ENCODE measurements at places on chromosomes 16 and 17. TPM values are rescaled to one million over a fixed set of nuclear protein-coding genes. Genes with fewer than 3 reads are reported as not detected.

The TPSD1 gene
- not detected for total RNA-seq

The TMEM114 gene
- not detected for total RNA-seq

The NME4 gene
- total RNA-seq: 27.6 TPM

The LDHD gene
- 0.35 TPM for total RNA-seq

The KRT20 gene
- not detected for total RNA-seq

The HOXB8 gene
- not detected for total RNA-seq

The CRHR1 gene
- total RNA-seq: not detected

The DRC3 gene
- 0.43 TPM for total RNA-seq

The CSH1 gene
- total RNA-seq: not detected

The NXPH3 gene
- total RNA-seq: 1.2 TPM

The GRAP gene
- 9.7 TPM for total RNA-seq

The PYY gene
- total RNA-seq: not detected

The RAP1GAP2 gene
- 0.50 TPM for total RNA-seq

The RBFOX1 gene
- total RNA-seq: not detected

DNA sequence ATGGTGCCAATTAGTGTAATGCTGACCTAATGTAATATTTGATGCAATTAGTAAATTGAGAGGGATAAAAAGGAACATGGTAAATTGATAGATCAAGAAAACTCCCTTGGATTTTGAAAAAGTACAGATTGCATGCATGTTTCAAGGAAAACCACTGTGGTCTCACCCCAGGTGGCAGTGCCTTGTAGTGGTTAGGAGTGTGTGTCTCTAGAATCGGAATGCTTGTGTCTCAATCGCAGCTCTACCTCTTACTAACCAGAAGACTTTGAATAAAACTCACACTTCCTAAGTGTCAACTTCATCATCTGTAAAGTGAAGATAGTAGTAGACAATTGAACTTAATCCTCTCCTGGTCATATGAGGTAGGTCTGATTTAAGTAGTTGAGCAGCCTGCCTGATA is 128.9 kb upstream of the GOT2 start:
- no peak for DNase-seq
- no peaks in the 10 kb centered on the region for H3K36me3 ChIP-seq
- no peaks in the 10 kb centered on the region for H3K4me1 ChIP-seq
- H3K27ac ChIP-seq: no peak overlapping the region
- H3K27me3 ChIP-seq: peaks cover 16% of the 10 kb centered on the region
- no peak overlapping the region for H3K4me3 ChIP-seq

GRCh38 chr17:77640252-77640651 is 318.3 kb upstream of the TNRC6C start:
- H3K27me3 ChIP-seq: peaks cover 30% of the 10 kb centered on the region
- H3K36me3 ChIP-seq: no peaks in the 10 kb centered on the region
- H3K27ac ChIP-seq: no peak overlapping the region

DNA sequence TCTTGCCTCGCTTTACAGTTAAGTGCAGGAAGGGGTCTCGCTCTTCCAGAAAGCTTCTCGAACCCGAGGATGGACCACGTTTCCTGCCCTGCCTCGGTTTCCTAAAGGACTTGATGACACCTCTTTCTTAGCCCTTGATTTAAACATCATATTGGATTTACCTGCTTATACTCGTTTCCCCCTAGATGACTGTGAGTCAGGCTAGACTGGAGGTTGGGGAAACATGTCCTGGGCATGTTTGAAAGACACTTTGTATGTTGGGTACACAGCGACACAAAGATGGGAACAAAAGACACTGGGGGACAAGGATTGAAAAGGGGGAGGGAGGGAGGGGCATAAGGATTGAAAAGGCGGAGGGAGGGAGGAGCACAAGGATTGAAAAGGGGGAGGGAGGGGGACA is 30.0 kb downstream of the SDK2 start:
- H3K4me3 ChIP-seq: no peak overlapping the region
- no peaks in the 10 kb centered on the region for H3K36me3 ChIP-seq
- no peak for DNase-seq
- H3K4me1 ChIP-seq: no peaks in the 10 kb centered on the region
- no peaks in the 10 kb centered on the region for H3K27me3 ChIP-seq
- no peak overlapping the region for H3K27ac ChIP-seq

GRCh38 chr17:80364091-80364691 is 50.8 kb upstream of the ENDOV start:
- DNase-seq: no peak
- H3K4me3 ChIP-seq: no peak overlapping the region
- H3K27ac ChIP-seq: peak overlapping the region; percentile 48
- H3K4me1 ChIP-seq: no peaks in the 10 kb centered on the region
- no peaks in the 10 kb centered on the region for H3K27me3 ChIP-seq
- H3K36me3 ChIP-seq: peaks cover 58% of the 10 kb centered on the region

GRCh38 chr17:82959242-82959930 is 119.6 kb upstream of the ZNF750 start:
- peaks cover 8% of the 10 kb centered on the region for H3K4me1 ChIP-seq
- H3K27me3 ChIP-seq: no peaks in the 10 kb centered on the region
- H3K36me3 ChIP-seq: peaks cover 15% of the 10 kb centered on the region
- DNase-seq: no peak
- no peak overlapping the region for H3K4me3 ChIP-seq
- no peak overlapping the region for H3K27ac ChIP-seq

DNA sequence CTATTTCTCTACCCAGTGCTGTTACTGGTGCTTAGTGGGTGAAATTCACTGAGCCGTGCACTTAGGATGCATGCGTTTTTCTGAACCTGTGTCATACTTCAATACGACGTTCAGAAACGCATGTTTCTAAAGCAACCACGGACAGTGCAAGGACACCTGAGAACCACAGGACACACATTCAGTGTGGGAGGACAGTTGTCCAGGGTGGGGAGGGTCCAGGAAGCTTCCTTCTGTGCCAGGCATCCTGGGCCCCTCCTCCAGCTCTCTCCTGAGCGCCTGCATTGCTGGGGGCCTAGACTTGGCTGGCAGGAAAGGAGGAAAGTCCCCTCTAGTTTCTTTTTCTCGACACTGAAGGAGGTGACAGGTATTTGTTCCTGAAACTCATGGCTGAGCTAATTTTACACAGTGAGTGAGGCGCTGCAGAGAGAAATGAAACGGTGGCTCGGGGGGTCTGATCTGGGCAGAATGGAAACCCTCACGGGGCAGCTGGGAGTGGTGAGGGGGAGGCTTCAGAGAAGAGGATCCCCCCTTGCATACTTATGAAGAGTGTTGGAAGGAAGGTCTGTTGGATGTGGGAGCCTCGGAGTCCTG is 89.9 kb downstream of the IRF8 start:
- H3K4me1 ChIP-seq: peaks cover 74% of the 10 kb centered on the region
- peak overlapping the region; percentile 81 for H3K4me3 ChIP-seq
- peaks cover 8% of the 10 kb centered on the region for H3K27me3 ChIP-seq
- peak; percentile 42 for DNase-seq
- H3K36me3 ChIP-seq: no peaks in the 10 kb centered on the region

DNA sequence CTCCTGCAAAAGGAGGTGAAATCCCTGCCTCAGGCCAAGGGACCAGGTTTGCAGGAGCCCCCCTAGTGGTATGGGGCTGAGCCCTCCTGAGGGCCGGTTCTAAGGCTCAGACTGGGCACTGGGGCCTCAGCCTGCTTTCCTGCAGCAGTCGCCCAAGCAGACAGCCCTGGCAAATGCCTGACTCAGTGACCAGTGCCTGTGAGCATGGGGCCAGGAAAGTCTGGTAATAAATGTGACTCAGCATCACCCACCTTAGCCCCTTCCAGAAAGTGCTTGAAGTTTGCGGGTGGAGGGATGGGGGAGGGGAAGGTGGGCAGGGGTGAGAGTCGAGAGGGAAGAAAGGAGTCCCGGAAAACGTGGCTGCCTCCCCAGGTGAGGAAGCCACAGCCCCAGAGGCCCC is 2.1 kb downstream of the MC1R start:
- H3K36me3 ChIP-seq: no peaks in the 10 kb centered on the region
- peak overlapping the region; percentile 84 for H3K4me3 ChIP-seq
- DNase-seq: no peak

DNA sequence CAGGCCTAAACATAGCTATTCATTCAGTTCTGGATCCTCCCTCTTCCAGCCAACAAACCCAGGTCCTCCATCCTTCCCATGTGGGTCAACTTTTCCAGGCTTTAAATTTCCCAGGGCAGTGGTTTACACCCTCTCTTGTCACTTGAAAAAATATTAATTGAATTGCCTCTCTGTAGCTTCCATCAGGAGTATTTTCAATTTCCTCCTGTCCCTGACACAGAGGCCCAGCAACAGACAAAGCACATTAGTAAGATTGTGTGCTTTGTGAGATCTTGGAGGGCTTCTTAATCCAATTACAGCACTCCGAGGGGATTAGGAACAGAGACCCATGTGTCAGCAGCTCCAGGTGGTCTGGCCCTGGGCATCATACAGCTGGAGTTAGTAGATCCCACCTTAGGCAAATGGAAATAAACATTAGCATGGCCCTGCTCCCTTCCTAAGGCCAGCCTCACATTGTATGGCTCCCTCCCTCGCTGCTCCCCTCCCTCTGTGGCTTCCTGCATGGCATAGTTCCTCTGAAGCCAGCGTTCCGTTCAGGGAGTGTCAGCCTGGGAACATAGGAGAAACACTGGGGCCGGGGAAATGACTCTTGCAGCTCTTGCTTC is 132.7 kb upstream of the HSBP1 start:
- no peak overlapping the region for H3K4me3 ChIP-seq
- no peak overlapping the region for H3K27ac ChIP-seq
- no peaks in the 10 kb centered on the region for H3K27me3 ChIP-seq
- DNase-seq: no peak
- no peaks in the 10 kb centered on the region for H3K4me1 ChIP-seq
- no peaks in the 10 kb centered on the region for H3K36me3 ChIP-seq

- H3K27ac ChIP-seq: no peak overlapping the region
- H3K4me3 ChIP-seq: no peak overlapping the region
- peaks cover 2% of the 10 kb centered on the region for H3K36me3 ChIP-seq
- DNase-seq: no peak
- peaks cover 33% of the 10 kb centered on the region for H3K4me1 ChIP-seq
- no peaks in the 10 kb centered on the region for H3K27me3 ChIP-seq
Measured at GRCh38 chr17:37493249-37494027, 3.7 kb downstream of the DUSP14 start.

- no peak overlapping the region for H3K27ac ChIP-seq
- H3K36me3 ChIP-seq: no peaks in the 10 kb centered on the region
- no peaks in the 10 kb centered on the region for H3K4me1 ChIP-seq
Measured at GRCh38 chr16:83561876-83562275, 245.9 kb upstream of the HSBP1 start.

GRCh38 chr17:42240201-42240600 is 36.0 kb downstream of the STAT5B start:
- H3K4me3 ChIP-seq: no peak overlapping the region
- H3K4me1 ChIP-seq: peaks cover 49% of the 10 kb centered on the region
- no peak for DNase-seq

DNA sequence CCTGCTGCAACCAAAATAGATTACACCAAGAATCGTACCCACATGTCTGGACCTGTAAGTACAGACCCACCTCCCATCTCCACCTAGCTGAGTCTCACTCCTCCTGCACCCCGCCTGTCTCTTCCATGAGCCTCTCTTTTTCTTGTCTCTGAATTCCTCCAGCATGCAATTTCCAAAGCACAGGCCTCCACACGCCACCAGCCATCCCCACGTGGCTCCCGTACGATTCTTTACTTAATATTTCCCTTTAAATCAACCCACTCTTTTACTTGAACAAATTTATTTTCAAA is 1.2 kb downstream of the RPH3AL start:
- no peak overlapping the region for H3K4me3 ChIP-seq
- no peaks in the 10 kb centered on the region for H3K4me1 ChIP-seq
- H3K27me3 ChIP-seq: no peaks in the 10 kb centered on the region
- H3K27ac ChIP-seq: no peak overlapping the region
- peaks cover 1% of the 10 kb centered on the region for H3K36me3 ChIP-seq

GRCh38 chr16:85879975-85880831 is 18.8 kb upstream of the IRF8 start:
- H3K4me1 ChIP-seq: peaks cover 39% of the 10 kb centered on the region
- no peak overlapping the region for H3K27ac ChIP-seq
- H3K4me3 ChIP-seq: no peak overlapping the region
- H3K36me3 ChIP-seq: peaks cover 4% of the 10 kb centered on the region
- H3K27me3 ChIP-seq: peaks cover 73% of the 10 kb centered on the region

GRCh38 chr17:77516902-77517301 is 376.1 kb downstream of the SEC14L1 start:
- DNase-seq: peak; percentile 35
- H3K27ac ChIP-seq: no peak overlapping the region
- no peak overlapping the region for H3K4me3 ChIP-seq
- peaks cover 4% of the 10 kb centered on the region for H3K36me3 ChIP-seq

DNA sequence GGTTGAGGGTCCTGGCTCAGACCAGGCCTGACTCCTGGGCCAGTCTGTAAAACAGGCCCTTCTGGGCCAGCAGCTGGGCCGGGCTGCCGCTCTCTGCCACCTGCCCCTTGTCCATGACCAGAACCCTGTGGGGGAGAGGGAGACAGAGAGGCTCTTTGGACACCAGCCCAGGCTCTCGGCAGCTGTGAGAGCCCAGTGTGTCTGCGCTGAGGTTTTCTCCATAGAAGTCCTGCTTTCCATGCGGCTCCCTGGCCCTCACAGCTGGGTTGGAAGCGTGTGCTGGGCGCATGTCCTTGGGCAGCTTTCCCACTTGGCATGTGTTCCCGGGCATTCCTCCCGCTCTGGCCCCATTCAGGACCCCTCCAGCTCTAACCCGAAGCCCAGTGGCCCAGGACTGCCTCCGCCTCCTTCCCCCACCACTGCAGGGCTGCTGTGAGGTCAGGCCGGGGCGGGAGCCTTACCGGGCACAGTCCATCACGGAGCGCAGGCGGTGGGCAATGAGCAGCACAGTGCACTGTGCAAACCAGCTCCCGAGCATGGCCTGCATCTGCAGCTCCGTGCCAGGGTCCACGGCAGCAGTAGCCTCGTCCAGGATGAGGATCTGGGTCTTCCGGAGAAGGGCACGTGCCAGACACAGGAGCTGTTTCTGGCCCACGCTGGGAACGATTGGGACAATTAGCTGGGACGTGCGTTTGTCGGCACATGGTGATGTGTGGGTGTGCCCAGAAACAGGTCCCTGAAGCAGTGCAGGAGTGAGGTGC is 73.0 kb downstream of the ABCC6 start:
- no peak overlapping the region for H3K27ac ChIP-seq
- no peaks in the 10 kb centered on the region for H3K36me3 ChIP-seq
- H3K4me3 ChIP-seq: no peak overlapping the region

DNA sequence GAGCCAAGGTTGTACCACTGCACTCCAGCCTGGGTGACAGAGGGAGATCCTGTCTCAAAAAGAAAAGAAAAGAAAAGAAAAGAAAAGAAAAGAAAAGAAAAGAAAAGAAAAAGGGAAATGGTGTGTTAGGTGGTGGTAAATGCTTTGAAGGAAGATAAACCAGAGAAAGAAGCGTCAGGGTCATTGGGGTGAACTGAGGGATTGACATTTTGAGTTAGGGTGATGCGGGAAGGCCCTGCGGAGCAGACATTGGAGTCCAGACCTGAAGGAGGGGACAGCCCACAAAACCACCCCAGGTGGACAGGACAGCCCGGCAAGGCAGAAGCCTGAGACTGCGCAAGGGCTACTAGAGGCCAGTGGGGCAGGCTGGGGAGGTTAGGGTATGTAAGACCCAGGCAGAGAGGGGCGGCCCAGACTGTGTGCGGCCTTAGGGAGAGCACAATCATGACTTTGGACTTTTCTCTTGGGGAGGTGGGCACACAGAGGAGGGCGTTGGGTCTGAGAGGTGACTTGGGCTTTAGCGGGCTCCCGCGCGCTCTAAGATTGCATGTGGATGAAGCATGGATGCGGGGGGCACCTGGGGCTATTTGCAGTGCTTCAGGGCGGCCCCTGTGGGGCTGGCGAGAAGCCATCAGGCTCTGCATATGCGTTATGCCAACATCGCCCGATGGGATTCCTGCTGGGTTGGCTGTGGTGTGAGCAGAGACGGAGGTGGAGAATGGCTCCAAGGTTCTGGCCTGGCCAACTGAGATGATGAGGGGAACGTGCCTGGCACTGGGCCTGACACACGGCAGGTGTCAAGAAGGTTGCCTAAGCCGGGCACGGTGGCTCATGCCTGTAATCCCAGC is 3.3 kb upstream of the GAA start:
- no peaks in the 10 kb centered on the region for H3K27me3 ChIP-seq
- no peak overlapping the region for H3K27ac ChIP-seq
- DNase-seq: no peak
- no peak overlapping the region for H3K4me3 ChIP-seq

Measured in activated T-cell treated with anti-CD3 and anti-CD28 coated beads, Interleukin-2, amount 50 U/mL, for 72 hours (primary cell).